ENCODE measurements at places on chromosomes 16 and 17.

GRCh38 chr16:56354746-56355145 is 70.6 kb downstream of the AMFR start:
- DNase-seq, result no peak

DNA sequence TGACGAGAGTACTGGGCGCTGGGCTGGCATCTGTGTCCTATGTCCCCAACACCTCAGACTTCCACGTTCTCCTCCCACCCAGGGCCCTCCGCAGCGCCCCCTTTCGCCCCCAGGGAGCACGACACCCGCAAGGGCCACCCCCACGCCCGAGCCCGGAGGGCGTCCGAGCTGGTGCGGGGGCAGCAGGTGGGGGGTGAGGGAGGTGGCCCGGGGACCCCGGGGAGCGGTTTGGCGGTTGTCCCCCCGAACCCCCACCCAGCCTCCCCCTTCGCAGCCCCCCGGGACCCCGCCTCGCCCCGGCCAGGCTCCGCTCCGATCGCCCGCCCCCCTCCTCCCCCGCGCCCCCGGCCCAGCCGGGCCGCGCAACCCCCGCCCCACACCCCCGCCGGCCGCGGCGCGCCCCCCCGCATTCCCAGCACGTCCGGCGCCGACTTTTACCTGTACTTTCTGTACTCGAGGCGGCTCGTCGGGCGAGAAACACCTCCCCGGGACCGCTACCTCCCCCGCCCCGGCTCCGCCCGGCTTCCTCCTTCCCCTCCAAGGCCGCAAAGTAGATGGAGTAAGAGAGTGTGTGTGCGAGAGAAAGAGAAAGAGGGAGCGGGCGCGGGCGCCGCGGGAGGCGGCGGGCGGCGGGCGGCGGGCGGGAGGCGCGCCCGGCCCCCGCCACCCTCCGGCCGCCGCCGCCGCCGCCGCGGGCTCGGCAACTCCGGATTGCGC is 901 bp downstream of the CDYL2 start:
- DNase-seq, result peak; percentile 30

- no peak for DNase-seq
These were observed 76.0 kb downstream of the CHD9NB start for GRCh38 chr16:52976539-52977167.

- peak; percentile 57 for DNase-seq
These were observed 879 bp downstream of the SOCS1 start for GRCh38 chr16:11254913-11255736.

- no peak for DNase-seq
These were observed 1.9 kb downstream of the HS3ST4 start for GRCh38 chr16:25693631-25694030.

GRCh38 chr16:27248036-27248435 is 20.5 kb downstream of the NSMCE1 start:
- DNase-seq, result no peak

- peak; percentile 74 for DNase-seq
These were observed at the start of gene UNC119 for GRCh38 chr17:28552176-28552999. TSS of gene UNC119 (minus strand) at chr17:28552624. CDS start at chr17:28552557, 67 bp downstream.

- DNase-seq, result no peak
These were observed 765 bp downstream of the KRT19 start for GRCh38 chr17:41527063-41528023.

GRCh38 chr17:74528491-74529199 is 2.6 kb downstream of the CD300LB start:
- no peak for DNase-seq

DNA sequence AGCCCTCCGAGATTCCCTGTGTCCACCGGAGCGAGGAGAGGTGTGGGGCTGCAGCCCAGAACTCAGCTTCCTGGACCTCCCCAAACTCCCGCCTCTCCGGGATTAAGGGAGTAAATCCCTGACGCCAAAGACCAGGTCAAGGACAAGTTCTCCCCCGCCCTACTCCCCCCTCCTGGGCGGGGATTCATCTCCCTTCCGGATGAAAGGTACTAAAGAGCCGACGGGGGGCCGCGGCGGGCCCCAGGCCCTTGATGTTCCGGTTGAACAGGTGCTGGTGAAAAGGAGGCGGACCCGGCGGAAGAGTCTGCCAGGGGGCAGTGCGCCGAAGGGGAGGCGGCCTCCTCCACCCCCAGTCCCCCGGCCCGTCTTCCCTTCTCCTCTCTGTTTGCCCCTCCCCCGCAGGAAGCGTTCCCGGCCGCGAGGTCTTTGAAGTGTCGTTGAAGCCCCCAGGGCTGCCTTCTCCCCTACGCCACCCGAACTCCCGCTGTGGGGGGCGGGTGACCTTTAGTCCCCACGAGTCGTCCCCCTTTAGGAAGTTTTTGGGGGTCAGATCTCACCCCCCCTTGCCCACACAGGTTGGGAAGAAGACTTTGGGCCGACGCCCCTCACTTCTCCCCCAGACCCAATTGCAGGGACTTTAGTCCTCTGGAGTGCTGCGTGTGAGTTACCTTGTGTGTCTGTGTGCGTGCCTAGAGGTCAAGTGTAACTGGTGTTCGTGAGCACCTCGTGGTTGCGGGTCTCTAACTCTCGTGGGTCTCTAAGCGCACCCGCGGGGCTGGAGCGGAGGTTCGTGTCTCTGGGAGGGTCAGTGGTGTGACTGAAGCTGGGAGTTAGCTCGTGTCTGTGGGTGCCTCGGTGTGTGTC is 1.1 kb upstream of the MLLT6 start:
- DNase-seq, result peak; percentile 63

DNA sequence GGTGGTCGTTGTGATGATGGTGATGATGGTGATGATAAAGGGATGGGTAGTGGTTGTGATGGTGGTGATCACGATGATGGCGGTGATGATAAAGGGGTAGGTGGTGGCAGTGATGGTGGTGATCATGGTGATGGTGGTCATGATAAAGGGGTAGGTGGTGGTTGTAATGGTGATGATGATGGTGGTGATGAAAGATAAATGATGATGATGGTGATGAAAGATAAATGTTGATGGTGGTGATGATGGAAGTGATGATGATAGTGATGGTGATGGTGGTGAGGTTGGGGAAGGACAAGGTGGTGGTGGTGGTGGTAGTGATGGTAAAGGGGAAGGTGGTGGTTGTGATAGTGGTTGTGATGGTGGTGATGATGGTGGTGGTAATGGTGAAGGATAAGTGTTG is 13.9 kb downstream of the CDH5 start:
- no peak for DNase-seq

DNA sequence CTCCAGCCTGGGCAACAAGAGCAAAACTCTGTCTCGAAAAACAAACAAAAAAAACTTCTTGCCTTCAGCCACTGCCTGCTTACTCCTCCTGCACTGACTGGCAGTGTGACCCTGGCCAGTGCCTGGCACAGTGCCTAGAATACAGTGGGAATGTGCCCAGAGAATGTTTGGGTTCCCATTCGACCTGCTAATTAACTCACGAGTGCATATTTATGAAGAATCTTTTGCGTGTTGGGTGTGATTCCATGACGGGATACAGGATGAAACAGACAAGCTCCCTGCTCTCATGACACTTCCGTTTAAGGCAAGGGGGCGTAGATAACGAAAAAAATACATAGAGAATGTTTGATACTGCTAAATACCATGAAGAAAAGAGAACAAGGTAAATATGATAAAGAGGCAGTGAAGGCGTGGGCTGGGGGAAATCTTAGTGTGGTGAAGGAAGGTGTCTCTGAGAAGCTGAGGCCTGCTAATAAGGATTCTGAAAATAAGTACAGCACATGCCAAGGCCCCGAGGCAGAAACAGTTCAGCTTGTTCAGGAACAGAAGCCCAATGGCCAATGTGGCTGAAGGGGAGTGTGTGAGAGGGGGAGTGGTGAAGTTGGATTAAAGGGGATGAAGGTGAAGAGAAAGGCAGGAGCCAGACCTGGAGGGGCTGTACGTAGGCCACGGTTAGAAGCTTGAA is 4.3 kb downstream of the ABI3 start:
- DNase-seq, result no peak

DNA sequence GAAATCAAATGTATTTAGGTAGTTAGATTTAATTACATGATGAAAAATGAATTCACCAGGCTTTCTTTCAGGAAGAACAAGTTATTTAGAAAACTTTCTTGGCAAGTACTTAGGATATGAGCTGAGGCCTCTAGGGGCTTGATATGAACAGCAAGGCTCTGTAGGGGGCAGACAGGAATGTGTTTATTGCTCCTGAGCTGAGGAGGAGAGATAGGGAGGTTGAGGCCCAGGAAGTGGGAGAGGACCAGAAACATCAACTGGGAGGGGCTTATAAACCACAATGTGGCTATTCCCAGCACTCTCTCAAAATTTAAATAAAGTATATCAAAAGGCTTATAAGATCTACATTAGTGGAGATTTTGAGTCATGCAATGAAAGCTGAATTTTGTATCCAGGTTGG is 154.0 kb upstream of the MAF start:
- no peak for DNase-seq

GRCh38 chr17:51000835-51001638 is 119.6 kb downstream of the SPAG9 start:
- no peak for DNase-seq

GRCh38 chr17:27396045-27396444 is 60.2 kb upstream of the KSR1 start:
- DNase-seq, result no peak

- no peak for DNase-seq
These were observed 84.8 kb upstream of the TNRC6C start for GRCh38 chr17:77873500-77874302.

GRCh38 chr16:81873843-81874752 is 95.0 kb downstream of the PLCG2 start:
- no peak for DNase-seq

GRCh38 chr17:58332778-58333735 is 4.5 kb upstream of the TSPOAP1 start:
- DNase-seq, result no peak

- DNase-seq, result no peak
These were observed 59.2 kb downstream of the BMERB1 start for GRCh38 chr16:15493466-15494180.

GRCh38 chr16:82177555-82177954 is 7.5 kb upstream of the MPHOSPH6 start:
- no peak for DNase-seq

GRCh38 chr17:65047941-65048340 is 8.6 kb downstream of the GNA13 start:
- DNase-seq, result no peak

- no peak for DNase-seq
These were observed 29.3 kb downstream of the ZNF469 start for GRCh38 chr16:88411951-88412576.

GRCh38 chr17:30334421-30334820 is 564 bp upstream of the TMIGD1 start:
- no peak for DNase-seq

GRCh38 chr16:87978127-87978526 is 26.9 kb downstream of the BANP start:
- DNase-seq, result no peak

GRCh38 chr17:81414756-81415516 is 19.7 kb downstream of the BAHCC1 start:
- no peak for DNase-seq

- no peak for DNase-seq
These were observed 261.2 kb downstream of the CBLN1 start for GRCh38 chr16:49020436-49020835.

- DNase-seq, result no peak
These were observed 1390.1 kb upstream of the CDH8 start for GRCh38 chr16:63426275-63426870.

DNA sequence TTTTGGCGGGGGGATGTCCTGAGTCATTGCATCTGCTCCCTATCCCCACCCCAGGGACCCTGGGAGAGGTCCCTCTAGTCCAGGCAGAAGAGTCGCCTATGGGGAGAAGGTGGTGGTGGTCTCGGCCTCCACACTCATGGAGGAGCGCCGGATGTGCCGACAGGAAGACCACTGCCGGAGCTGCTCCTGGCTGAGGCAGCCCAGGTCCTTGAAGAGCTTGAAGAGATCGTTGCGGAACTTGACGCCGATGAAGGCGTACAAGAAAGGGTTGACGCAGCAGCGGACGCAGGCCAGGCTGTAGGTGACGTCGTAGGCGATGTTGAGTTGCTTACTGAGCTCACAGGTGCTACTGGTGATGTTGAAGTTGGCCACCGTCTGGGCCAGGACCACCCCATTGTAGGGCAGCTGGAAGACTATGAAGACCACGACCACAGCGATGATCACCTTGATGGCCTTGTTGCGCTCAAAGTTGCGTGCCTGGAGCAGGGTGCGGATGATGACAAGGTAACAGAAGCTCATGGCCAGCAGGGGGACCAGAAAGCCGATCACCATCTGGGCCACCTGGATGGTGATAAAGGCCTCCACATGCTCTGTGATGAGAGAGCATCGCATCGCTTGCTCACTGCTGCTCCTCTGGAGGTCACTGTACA is 10.5 kb downstream of the CCR7 start:
- DNase-seq, result no peak

DNA sequence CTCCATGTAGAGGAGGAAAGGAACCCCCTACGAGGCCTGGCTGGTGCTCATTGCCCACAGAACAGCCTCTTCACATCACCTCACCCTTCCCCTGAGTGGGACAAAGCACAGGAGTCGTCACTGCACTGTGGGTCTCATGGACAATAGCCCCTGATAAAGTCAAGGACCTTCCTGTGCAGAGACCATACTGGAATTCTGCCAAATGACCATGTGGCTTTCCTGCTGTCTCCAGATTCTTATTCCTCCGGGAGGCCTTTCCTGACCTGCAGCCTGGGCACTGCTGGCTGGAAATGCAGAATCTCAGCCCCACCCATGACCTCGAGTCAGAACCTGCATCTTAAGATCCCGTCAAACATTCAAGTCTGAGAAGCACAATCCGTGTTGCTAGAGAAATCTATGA is 60.5 kb upstream of the ERN1 start:
- no peak for DNase-seq

GRCh38 chr17:74836691-74837467 is 22.8 kb downstream of the GRIN2C start:
- no peak for DNase-seq

- no peak for DNase-seq
These were observed 115.1 kb downstream of the PRKCB start for GRCh38 chr16:23950898-23951297.

DNA sequence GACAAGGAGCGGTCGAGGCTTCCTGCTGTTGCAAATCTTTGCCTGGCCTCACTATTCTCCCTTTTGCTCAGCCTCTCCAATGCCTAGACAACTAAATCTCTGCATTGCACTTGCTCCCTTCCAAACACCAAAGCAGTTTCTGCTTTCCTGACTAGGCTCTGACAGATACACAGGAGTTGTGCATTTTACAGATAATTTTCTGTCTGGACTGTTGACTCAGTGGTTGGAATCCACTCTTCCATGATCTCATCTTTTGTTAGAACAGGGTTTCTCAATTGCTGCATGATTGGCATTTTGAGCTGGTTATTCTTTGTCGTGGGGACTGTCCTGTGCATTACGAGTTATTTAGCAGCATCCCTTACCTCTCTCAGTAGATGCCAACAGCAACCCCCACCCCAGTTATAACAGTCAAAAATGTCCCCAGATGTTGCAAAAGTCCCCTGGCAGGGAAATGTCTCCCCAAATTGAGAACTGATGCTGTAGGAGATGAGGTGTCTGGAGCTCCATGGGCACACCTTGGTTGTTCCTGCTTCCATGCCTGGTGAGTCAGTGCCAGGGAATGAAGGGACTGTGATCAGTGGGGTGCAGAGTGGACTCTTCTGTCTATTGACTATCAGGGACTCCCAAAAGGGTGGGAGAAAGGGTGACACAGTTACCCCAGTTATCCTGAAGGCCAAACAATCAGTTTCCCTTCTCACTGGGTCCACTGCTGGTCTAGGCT is 557.4 kb upstream of the PSMD7 start:
- no peak for DNase-seq

Measured in activated T-helper 1 cell treated with Interleukin-2 at 50 U/mL for 16 hours (primary cell).